ENCODE measurements at places on chromosomes 11 and 22.

DNA sequence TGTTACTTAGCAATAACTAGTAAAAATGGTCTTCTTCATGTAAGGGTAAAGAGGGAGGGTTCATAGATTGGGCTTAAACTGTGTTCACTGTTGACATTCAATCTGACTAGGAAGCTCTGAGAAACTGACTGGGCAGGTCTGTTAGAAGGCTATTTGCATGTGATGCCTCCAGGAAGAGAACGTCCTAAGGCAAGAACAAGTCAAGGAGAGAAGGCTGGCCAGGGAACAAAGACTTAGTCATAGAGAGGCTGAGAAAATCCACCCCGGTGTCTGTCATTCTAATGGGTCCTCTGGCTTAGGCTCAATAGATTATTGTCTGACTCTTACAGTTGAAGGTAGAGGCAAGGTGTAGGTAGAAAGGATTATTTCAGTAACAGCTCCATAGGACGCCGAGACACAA, 50.3 kb upstream of the CD44 start:
- no peak for DNase-seq

- no peak for DNase-seq
Measured at GRCh38 chr22:46854125-46854870, 91.8 kb downstream of the TBC1D22A start.

- DNase-seq = no peak
Measured at GRCh38 chr22:45051946-45052345, 42.1 kb upstream of the PHF21B start.

DNA sequence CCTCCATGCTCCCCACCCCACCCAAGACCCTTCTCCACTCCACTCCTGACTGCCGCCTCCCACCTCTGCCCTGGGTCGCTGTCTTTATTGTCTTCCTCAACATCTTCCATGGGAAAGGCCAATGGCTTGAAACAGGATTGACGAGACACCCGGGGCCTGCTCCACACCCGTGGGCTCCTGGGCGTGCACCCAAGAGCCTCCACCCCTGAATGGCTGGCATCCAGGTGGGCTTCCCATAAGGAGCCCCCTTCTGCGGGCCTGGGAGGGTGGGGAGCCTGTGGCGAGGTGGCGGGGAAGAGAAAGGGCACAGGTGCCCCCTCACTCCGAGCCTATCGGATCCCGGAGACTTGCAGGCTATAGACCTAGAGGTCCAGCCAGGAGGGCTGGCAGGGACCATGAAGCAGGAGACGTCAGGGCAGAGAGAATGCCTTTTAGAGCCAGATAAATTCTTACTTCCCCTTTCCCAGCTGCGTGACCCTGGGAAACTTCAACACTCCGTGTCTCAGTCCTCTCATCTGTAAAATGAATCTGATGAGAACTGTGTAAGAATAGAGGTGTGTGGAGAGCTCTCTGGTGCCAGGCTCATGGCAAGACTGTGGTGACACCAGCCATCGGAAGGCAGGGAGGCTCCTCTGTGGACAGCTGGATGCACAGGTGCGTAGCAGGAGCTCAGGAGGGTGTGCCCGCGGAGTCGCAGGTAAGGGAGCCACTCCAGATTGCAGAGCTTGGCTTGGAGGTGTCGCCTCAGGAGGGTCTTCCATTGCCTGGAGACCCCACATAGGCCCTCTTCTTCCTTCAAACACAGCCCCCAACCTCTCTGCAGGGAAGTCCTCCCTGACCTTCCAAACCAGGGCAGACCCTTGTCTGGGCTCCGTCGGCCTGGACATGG, 53.9 kb downstream of the SMIM38 start:
- DNase-seq = no peak

DNA sequence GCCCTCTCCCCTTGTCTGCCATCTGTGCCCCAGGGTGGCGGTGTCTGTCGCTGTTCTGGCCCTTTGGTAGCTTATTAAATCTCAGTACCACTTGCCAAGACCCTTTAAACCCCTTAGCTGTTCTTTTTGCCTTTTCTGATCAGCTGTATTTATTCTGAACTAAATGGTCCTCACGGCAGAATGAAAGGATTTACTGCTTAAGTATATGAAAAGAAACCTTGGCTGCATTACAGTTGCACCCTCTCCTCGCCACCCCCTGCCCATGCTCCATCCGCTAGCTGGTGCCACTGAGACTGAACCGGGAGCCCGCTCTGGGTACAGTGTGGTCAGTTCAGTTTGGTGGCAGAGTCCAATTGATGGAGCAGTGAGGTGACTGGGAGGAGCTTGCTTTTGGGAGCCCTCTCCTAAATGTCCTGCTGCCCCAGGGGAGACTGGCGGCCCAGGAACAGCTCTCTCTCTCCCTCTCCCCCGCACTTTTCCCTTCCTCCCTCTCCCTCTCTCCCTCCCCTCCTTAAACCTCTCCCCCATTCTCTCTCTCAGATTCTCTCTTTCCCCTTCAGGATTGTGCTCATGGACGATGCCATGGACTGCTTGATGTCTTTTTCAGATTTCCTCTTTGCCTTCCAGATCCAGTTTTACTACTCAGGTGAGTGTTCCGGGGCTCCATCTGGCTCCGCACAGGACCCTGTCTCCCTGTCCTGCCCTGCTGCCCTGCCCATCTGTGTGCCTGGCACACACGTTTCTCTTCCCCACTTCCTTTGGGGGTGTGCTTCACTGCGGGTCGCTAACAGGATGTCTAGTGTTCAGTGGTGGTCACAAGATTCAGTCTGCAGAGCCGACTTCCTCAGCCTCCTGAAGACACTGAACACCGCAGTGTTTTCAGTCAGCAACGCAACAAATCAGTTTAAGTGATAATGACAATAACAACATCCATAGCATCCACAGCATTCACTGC, 21.8 kb downstream of the ARFGAP2 start:
- no peak for DNase-seq

GRCh38 chr11:33801821-33802193, 27.5 kb upstream of the FBXO3 start:
- DNase-seq = no peak

- no peak for DNase-seq
Measured at GRCh38 chr22:21000207-21000986, 1.5 kb downstream of the THAP7 start.

- DNase-seq = no peak
Measured at GRCh38 chr11:19553683-19554333, 158.8 kb upstream of the NAV2 start.

DNA sequence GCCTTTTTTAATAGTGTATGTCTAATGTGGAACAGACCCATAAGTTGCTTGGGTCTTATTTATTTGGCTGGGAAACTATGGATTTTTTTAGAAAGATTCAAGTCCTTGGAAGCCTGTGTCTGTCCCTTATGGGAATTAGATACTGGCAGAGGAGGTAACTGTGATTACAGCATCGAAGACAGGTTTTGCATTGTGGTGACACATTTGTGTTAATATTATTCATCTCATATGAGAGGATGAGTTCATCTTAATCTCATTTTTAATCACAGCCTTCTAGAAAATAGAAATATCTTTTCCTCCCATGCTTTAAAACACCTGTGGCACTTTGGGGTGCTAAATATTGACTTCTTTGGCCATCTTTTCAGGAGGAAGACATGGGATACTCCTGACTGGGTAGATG, 9.2 kb downstream of the TAB1 start:
- DNase-seq = no peak

DNA sequence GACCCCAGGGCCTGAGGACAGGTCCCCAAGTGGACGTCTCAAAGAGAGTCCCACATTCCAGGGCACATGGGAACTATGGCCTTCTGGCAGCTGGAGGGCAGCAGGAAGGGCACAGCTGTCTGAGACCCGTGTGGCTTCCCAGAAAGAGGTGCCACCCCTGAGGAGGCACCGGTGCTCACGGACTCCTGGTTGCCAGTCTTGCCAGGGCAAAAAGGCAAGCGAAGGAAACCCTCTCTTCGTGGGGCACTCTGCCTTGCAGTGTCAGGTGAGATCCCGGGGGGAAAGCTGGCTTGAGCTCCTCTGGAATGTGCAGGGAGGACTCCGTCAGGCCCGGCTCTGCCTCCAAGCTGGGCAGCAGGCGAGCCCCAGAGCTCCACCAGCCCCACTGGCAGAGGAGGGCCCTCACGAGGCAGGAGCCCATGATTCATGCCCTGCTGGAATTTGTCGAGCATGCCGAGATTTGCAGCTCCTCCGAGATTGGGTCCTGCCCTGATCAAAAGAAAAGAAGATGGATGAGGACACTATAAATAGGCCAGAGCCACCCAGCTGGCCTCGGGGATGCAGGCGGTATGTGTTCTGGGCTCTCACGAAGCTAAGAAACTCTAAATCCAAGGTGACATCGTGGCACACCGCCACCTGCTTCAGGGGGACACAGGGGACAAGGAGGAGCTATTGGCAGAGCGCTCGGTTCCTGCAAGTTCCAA, 9.9 kb upstream of the CELSR1 start:
- no peak for DNase-seq

- no peak for DNase-seq
Measured at GRCh38 chr11:130651066-130651855, 202.8 kb downstream of the ADAMTS15 start.

DNA sequence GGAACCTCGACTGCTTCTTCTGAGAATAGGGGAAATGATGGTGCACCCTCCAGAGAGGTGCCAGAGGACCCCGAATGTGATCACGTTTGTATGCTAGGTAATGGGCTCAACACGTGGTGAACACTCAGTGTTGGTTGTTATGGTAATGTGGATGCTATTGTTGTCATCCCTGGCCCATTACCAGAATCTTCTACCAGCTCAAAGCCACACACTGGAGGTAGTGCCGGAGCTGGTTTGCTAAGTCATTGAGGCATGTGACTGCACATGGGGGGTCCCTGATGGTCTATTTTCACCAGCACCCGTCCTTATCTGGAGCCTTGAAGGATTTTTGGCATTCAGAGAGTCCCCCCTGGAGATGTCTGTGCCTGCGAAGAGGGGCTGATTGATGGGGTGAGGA, 119.1 kb upstream of the CD82 start:
- DNase-seq = no peak

DNA sequence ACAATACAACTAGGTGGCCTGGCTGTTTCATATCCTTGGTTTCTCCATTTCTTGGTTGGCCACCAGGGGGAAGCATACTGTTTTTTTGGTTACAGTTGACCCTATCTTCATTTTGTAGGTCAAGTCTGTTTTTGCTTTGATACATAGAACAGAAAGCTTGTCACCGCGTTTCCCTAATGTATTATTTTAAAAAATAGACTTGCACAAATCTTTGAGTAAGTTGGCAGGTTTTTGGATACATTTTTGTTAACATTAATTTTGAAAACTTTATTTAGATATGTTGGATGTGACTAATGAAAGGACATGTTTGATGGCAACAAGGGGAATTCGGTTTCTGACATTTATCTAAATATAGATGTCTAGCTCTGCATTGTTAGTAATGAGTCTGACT, 3.0 kb downstream of the NCR3LG1 start:
- no peak for DNase-seq

DNA sequence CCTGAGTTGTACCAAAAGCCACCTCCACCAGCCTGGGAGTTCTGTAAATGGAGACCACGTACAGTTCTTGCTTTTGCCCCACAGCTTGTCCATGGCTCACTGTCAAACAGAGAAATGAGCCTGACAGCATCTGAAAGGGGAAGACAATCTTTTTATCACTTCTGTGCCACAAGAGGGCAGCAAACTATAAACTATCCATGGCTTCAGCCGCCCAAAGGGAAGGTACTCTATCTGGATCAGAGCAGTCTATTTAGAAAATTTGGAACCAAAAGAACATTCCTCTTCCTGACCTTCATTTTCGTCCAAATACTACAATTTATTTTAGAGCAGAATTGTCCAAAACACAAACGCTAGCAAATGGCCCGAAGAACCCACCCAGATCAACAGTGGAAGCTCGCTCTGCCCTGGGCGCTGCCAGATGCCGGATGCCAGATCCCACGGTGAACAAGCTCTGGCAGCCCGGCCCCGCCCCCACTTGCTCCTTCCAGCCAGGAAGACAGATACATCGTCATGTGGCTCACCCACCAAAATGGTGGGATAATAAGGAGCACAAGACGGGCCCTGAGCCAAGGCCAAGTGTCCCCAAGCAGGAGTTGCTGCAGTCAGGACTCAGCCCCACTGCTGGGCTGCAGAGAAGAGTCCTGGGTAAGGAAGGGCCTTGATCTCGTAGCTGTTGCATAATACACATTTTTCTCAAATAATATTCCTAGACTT, 23.9 kb upstream of the SCGB1A1 start:
- DNase-seq = no peak

DNA sequence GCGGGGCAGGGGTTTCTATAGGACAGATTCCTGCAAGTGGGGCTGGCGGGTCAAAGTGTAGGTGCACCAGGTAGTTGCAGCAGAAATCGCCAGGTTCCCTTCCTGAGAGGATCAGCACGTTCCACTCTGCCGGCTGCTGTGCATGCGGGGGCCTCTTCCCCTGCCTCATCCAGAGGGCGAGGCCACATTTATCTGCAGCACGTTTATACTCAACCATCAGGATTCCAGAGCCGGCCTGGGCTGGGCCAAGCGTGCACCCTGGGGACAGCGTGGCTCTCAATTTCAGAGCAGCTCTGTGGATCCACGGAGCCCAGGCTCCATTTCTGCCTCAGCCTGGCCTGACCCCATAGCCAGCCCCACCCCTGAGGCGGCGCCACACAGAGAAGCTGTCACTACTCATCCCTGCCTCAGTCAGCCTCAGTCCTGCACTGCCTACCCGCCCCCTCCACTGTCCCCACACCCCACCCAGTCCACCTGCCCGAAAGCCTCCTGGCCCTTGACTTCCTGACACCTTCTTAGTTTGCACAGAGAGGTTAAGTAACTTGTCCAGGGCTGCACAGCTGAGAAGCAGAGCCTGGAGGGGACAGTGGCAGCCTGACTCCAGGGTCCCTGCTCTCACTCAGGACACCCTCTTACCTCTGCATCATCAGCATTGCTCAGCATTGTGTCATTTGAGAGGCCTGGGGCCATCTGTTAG, 45.9 kb upstream of the RTL6 start:
- no peak for DNase-seq

- DNase-seq = no peak
Measured at GRCh38 chr11:81331088-81331487, 1402.6 kb downstream of the FAM181B start.

DNA sequence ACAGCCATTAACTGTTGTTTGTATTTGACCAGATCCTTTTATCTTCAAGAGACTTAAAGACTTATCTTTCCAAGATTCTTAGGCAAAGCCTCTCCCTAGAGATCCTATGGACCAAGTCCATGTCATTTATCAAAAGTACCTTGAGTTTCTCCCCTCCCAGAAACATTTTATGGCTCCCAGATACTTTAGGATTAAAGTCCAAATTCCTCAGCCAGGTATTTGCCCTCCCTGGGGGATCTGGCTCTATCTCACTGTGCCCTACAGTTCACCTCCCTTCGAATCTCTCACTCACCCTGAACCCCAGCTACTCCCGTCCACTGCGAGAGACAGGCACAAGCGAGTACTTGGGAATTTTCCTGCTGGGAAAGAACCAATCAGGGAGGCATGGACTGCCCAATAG, 11.9 kb downstream of the MS4A8 start:
- no peak for DNase-seq

DNA sequence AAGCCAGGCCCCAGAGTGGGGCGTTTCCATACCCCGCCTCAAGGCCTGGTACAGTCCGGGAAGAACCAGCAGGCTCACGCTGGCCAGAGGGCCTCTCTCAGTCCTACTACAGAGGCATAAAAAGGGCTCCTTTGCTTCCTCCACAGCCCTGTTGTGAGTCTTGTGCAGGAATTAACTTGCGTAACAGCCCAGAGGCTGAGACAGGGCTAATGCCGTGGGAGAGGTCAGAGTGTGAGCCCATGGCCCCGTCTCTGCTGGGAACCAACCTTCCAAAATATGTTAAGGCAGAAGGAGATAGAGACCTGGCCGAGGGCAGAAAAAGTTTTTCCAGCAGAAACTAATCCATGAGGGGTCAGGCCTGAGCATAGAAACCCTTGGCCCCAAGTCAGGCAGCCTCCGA, 19.9 kb upstream of the TMEM184B start:
- DNase-seq = no peak

Data from cortex of kidney (tissue), 1 donor.